DND-41 (cell line): ENCODE measurements at places on chromosomes 2 and 18.

DNA sequence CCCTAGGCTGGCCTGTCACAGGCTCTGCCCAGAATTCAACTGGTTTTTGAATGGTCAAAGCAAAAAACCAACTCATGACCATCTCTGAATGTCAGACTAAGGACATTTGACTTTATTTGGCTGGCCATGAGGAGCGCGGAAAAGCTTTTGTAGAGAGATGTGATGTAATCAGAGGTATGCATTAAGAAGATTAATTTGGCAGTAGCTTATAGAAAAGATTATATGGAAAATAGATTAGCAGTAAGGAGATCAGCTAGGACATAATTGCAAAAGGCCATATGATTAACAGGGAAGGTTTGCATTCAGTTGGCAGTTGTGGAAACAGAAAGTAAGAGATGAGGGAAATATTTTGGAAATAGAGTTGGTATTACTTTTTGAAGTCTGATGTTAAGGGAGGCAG, 12.3 kb upstream of the TTR start:
- DNase-seq = no peak

DNA sequence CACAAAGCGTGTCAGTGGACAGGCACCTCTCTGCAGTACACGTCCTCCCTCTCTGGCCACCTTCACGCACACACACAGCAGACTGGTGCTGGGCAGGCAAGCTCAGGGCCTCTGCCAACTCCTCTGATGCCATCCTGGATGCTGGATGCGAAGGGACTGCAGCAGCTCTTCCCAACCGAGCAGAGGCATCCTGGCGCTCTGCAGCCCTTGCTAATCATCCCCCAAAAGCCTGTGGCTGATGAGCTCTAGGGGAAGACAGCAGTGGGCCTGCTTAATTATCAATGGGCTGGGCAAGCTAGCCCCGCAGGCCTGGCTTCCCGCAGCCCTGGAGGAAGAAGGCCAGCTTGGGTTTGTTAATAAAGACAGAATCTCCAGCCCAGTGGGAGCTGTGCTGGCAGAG, 71.3 kb upstream of the TEX51 start:
- DNase-seq = no peak

DNA sequence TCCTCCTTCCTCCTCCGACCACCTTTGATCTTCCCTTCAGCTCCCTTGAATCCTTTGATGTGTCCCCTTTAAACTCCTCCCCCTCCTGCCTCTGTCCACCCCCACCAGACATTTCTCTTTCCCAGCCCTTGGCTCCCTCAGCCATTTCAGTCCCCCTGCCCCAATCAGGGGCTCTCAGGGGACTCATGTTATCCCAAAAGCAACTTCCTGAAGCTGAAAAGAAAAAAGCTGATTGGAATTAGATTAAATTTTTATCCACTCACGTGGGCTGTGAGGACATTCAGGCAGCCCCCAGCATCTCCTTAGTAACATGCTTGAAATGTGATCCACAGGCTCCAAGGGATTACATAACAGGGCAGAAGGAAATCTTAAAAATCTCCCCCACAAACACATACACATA, 81.3 kb downstream of the NEURL3 start:
- DNase-seq = no peak

GRCh38 chr18:74281011-74281979, 10.5 kb downstream of the CYB5A start:
- DNase-seq = no peak

DNA sequence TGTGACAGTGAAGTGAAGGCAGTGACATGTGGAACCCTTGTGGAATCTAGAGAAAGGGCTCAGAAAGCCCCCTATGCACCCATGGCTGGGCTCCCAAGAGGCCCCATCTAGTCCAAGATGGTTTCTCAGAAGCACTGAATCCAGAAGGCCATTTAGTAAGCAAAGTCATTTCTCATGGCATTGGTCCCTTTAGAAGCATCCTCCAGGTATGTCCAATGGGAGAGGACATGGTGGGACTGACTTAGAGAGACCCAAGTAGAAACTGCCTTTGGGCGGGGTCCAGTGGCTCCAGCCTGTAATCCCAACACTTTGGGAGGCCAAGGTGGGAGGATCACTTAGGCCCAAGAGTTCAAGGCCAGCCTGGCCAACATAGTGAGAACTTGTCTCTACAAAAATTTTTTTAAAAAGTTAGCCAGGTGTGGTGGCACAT, 72.5 kb upstream of the RMDN2 start:
- no peak for DNase-seq

DNA sequence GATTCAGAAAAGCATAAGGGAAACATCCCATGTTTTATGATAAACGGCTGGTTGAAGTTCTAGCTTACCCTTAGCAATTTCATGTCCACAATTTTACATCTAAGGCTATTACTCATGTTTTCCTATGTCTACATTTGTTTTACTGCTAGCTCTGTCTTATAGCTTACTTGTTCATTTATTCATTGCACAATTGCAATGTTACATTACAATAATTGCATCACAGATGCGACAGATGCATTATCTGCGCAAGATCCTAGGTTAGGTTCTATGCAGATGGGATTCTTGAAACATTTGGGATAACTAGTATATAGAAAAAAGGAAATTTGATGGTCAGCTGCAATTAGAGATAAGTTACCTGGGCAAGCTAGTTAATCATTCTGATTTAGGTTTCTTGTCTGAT, 108.4 kb downstream of the ARHGAP28 start:
- DNase-seq = no peak

- no peak for DNase-seq
These were observed 43.6 kb downstream of the FECH start for GRCh38 chr18:57542812-57543427.

GRCh38 chr2:40147360-40147759, 304.5 kb downstream of the SLC8A1 start:
- no peak for DNase-seq

GRCh38 chr2:70482401-70482800, 71.2 kb downstream of the TGFA start:
- no peak for DNase-seq

DNA sequence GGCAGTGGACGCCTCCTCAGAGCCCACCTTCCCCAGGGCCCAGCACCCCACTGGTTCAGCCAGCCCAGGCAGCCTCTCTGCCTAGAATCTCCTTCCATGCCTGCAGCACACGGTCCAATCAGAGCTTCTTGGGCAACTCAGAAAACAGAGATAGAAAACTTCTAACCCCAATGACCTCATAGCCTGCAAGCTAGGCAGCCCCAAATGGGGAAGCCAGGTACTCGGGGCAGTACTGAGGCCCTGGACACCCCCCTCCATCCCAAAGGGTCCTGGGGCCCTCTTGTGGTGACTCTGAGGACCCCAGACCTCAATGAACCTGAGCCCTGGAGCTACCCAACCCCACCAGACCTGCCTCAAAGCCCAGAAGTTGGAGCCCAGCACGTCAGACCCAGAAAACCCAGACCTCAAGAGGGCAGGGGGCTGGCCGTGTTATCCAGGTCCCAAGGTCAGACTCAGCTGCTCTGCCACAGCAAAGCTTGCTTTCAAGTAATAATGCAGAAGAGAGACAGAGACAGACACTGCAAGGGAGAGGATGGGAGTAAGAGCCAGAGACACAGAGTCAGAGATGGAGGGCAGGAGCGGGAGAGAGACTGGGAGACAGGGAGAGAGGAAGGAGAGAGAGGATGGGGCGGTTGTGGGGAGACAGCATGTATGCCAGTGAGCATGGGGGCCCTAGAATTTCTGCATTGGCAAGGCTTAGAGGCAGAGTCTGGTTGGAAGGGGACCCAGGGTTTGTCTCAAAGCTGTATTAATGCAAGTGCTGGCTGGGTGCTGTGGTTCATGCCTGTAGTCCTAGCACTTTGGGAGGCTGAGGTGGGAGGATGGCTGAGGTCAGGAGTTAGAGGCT, 28.2 kb downstream of the SERTAD2 start:
- DNase-seq = no peak

DNA sequence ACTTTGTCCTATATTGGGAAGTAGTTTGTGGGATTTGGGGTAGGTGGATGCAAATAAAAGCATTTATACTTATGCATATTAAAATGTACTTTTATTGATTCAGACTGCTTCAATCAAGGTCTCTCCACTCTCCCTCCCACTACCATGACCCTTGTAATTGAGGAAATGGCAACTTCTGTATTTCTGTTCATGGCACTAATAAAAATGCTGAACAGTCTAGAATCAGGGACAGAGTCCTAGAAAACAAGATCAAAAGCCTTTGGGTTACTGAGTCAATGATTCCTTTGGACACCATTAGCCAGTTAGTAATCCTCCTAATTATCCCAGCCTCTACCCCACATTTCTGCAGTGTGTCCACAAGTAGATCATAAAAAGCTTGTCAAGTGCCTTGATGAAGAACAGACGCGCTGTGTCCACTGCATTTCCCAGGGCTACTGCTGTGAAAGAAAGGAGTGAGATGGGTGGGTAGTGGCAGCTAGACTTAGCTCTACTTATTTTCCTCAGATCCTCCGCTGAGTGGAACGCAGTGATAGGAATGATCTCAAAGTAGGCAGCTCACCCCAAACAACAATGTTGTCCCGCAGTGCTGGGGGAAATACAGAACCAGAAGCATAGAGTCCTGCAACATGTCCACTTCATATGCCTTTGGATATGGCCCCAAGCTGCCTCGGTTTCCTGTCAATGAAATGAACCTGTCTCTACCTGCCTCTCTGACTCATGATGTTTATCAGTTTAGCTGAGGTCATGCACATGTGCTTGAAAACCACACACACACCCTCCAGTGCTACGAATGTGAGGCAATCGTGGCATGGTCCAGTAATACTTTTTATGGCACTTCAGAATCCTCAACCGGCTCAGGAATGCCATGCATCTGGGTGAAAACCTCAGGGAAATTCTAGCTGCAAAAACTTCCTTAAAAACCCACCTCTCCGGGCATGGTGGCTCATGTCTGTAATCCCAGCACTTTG, 115.5 kb downstream of the COL6A3 start:
- no peak for DNase-seq

DNA sequence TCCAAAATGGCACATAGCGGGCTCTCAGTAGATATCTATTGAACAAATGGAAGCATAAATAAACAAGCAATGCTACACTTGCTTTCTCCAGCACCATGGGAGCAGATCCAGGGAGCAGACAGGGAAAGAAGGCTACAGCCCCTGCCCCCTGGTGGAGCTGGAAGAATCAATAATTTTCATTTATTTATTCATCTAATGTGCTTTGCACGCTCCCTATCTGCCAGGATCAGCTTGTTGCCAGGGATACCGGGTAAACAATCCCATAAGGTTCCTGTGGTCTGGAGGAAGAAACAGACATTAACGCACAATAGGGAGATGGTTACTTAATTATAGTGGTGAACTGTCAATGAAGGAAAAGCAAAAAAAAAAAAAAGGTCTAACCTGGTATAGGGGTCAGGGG, 40.1 kb upstream of the CLASP1 start:
- no peak for DNase-seq

DNA sequence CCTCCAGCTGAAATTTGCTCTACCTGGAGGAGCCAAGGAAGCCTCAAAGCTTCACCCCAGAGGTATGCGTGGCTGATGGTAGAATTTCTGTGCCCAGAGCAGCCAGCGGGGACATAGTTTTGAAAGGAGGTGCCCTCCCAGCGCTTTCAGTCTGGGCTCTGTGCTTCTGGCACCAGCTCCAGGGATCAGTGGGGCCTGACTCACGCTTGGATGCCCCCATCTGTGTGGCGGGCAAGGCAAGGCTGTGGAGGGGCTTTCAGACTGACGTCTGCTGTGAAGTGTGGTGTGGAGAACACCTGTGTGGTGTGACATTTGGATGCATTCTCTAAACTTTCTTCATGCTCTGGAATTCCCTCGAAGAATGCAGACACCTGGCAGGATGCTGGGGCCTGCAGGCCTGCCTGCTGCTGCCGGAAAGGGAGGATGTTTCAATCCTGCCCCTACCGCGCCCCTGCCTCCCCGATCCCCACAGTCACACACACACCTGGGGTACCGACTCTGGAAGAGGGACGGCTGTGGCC, 84.1 kb downstream of the CTIF start:
- DNase-seq = no peak

GRCh38 chr2:58054264-58054663, 7.7 kb downstream of the VRK2 start:
- DNase-seq = no peak

- DNase-seq = no peak
These were observed 235.8 kb upstream of the TNP1 start for GRCh38 chr2:217095511-217096205.

DNA sequence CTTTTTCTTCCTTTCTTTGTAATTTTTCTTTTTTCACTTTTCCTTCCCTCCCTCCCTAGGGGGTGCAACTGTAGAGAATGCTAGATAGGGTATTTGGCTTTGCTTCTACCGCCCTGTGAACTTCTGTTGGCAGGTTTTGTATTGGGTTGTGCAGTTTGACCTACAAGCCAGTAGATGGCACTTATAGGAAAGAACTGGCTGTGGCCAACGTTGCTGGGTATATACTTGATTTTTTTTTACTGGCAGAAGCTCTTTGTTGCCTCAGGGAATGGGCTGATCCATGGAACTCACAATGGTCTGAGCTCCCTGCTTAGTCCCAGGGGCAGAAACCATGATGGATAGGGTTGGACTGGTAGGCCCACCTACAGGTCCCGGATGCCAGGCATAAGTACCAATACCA, 1019.5 kb upstream of the LRRTM1 start:
- DNase-seq = no peak

- no peak for DNase-seq
These were observed 101.6 kb upstream of the ZBTB14 start for GRCh38 chr18:5397102-5397501.

DNA sequence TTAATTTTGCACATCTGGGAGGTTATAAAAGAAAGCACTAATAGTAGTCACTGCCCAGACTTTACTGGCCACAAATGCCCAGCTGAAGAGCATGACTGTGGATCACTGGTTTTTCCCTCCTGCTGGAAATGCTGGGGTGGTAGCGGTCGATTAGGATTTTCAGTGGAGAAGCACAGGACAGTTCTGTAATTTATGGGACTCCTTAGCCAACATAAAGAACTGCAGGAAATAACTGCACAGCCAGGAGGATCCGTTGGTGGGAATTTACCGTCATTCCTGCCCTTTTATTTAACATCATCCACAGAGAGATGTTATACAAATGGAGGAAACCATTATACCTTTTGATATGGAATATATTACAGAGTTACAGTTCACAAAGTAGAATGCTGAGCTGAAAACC, 61.5 kb downstream of the TNFRSF11A start:
- DNase-seq = no peak

DNA sequence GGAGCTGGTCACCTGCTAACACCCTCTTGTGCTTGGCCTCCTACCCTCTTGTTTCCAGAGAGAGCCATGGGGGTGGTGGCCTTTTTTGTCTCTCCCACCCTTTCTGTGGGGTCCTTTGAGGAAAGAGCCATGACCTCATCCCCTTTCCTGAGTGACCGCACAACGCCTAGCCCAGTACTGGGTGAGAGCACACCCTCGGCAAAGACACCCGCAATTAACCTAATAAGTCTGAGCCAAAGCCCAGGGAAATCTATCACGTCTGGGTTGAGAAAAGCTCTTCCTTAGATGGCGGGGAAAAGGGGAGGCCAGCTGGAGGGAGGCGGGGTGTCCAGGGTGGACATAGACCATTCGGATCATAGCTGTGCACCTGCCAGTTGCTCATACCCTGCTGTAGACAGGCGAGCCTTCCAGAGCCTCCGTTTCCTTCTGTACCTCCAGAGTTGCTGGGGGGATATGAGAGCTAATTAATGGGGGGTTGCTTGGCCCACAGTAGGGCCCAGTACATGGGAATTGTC, 93.7 kb upstream of the MCFD2 start:
- DNase-seq = no peak
